ENCODE measurements at places on chromosomes 13 and 19. TPM values are rescaled to one million over a fixed set of nuclear protein-coding genes. Genes with fewer than 3 reads are reported as not detected.

The ZNF296 gene
- total RNA-seq = 1.2 TPM

The MISP3 gene
- 0.05 TPM for total RNA-seq

The IRGC gene
- not detected for total RNA-seq

The EMC10 gene
- 90.0 TPM for total RNA-seq

The RCBTB1 gene
- total RNA-seq = 16.2 TPM

The KISS1R gene
- total RNA-seq = not detected

The AP2S1 gene
- 277 TPM for total RNA-seq

The ZNF428 gene
- total RNA-seq = 50.8 TPM

The B9D2 gene
- 10.2 TPM for total RNA-seq

The NOVA2 gene
- 9.7 TPM for total RNA-seq

The RB1 gene
- 40.4 TPM for total RNA-seq

The UPF3A gene
- total RNA-seq = 24.4 TPM

The ADPRHL1 gene
- total RNA-seq = 2.6 TPM

The C13orf46 gene
- total RNA-seq = 0.05 TPM

The ZNF285 gene
- total RNA-seq = 2.4 TPM

The AP1M2 gene
- total RNA-seq = not detected

The PNMA8A gene
- total RNA-seq = 0.80 TPM

The RNF126 gene
- 90.7 TPM for total RNA-seq

The MEIS3 gene
- not detected for total RNA-seq

The ZNF837 gene
- total RNA-seq = 2.1 TPM

The TSSK6 gene
- total RNA-seq = 0.10 TPM

The CEACAM8 gene
- total RNA-seq = not detected

The RXFP2 gene
- total RNA-seq = not detected

The ZNF443 gene
- 1.3 TPM for total RNA-seq

The FLT3 gene
- total RNA-seq = not detected

The ANGPTL4 gene
- 10.7 TPM for total RNA-seq

The PRR20C gene
- total RNA-seq = not detected

The PRKCG gene
- total RNA-seq = not detected

The OR10H1 gene
- not detected for total RNA-seq

The F10 gene
- not detected for total RNA-seq

The TUBB4A gene
- not detected for total RNA-seq

The ZNF417 gene
- total RNA-seq = 3.1 TPM

The DYRK1B gene
- 11.7 TPM for total RNA-seq

The ZNF587B gene
- total RNA-seq = 10.1 TPM

The SLC44A2 gene
- 64.2 TPM for total RNA-seq

The ZNF471 gene
- 1.1 TPM for total RNA-seq

The NRTN gene
- not detected for total RNA-seq

The OR7A5 gene
- total RNA-seq = not detected

The RAB20 gene
- 9.1 TPM for total RNA-seq

The NKG7 gene
- not detected for total RNA-seq

The FGF22 gene
- total RNA-seq = not detected

The GRIN3B gene
- 2.6 TPM for total RNA-seq

The RGS9BP gene
- 0.20 TPM for total RNA-seq

The ZNF723 gene
- total RNA-seq = not detected

The DENND1C gene
- total RNA-seq = not detected

All from mammary microvascular endothelial cell (primary cell).